Prostate gland (tissue), 2 donors: ENCODE measurements at places on chromosomes 13 and 19. TPM values are rescaled to one million over a fixed set of nuclear protein-coding genes. Genes with fewer than 3 reads are reported as not detected.

Gene TNFRSF19
- 74.1 TPM for total RNA-seq

Gene LEUTX
- not detected for total RNA-seq

Gene MUC16
- 0.14 TPM for total RNA-seq

Gene PTOV1
- 179 TPM for total RNA-seq

Gene SHFL
- 23.5 TPM for total RNA-seq

Gene CLDN10
- total RNA-seq, result 8.0 TPM

Gene FOXA3
- 1.1 TPM for total RNA-seq

Gene RAB3A
- total RNA-seq, result 2.5 TPM

Gene C19orf85
- total RNA-seq, result not detected

Gene ZNF534
- total RNA-seq, result 0.09 TPM

Gene SYT3
- 3.0 TPM for total RNA-seq

Gene KLK4
- total RNA-seq, result 188 TPM

Gene STX10
- 42.5 TPM for total RNA-seq

Gene AP1M1
- 45.9 TPM for total RNA-seq

Gene PRODH2
- total RNA-seq, result not detected

Gene ZNF880
- total RNA-seq, result 28.1 TPM

Gene EFNA2
- not detected for total RNA-seq

Gene APOC4
- total RNA-seq, result not detected

Gene ANKLE1
- total RNA-seq, result 0.64 TPM

Gene ZNF837
- total RNA-seq, result 15.7 TPM

Gene RGL3
- 8.6 TPM for total RNA-seq

Gene PSG1
- not detected for total RNA-seq

Gene MIER2
- total RNA-seq, result 37.1 TPM

Gene ANGPTL4
- 26.4 TPM for total RNA-seq

Gene PLA2G4C
- 11.0 TPM for total RNA-seq

Gene CEACAM4
- total RNA-seq, result 0.59 TPM

Gene TBC1D17
- 33.0 TPM for total RNA-seq

Gene ATP4B
- total RNA-seq, result 0.34 TPM

Gene ZNF221
- 7.6 TPM for total RNA-seq

Gene LSR
- 119 TPM for total RNA-seq

Gene FCAR
- not detected for total RNA-seq

Gene MATK
- 4.4 TPM for total RNA-seq

Gene SIGLEC12
- total RNA-seq, result 0.91 TPM

Gene SIGLECL1
- total RNA-seq, result 1.6 TPM

Gene ZNF784
- 8.9 TPM for total RNA-seq

Gene ZNF587
- total RNA-seq, result 32.1 TPM

Gene GPR4
- total RNA-seq, result 0.55 TPM

Gene FUT1
- total RNA-seq, result 2.1 TPM

Gene KCNN1
- 0.36 TPM for total RNA-seq

Gene C19orf81
- total RNA-seq, result 4.3 TPM

Gene PAN3
- 51.7 TPM for total RNA-seq

Gene CCDC97
- 21.0 TPM for total RNA-seq

Gene SIGLEC10
- total RNA-seq, result 7.5 TPM

Gene MYO16
- 0.14 TPM for total RNA-seq

Gene CGB3
- not detected for total RNA-seq

Gene SLC44A2
- total RNA-seq, result 91.1 TPM
